ENCODE measurements at places on chromosomes 6 and 20.

DNA sequence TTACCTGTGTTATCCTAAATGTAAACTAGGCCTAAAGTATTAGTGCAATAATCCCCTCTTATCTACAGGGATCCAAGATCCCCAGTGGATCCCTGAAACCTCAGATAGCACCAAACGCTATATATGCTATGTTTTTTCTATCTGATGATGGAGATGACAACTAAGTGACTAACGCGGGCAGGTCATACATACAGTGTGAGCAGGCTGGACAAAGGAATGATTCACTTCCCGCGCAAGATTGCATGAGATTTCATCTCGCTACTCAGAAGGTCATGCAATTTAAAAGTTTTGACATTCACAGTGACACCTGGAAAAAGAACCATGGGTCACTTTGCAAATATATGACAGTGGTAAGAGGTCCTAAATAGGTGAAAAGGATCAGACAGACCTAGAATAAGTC is 875.9 kb downstream of the HACE1 start:
- DNase-seq = no peak

- no peak for DNase-seq
Observed at GRCh38 chr6:33727932-33728331, 16.4 kb upstream of the UQCC2 start.

DNA sequence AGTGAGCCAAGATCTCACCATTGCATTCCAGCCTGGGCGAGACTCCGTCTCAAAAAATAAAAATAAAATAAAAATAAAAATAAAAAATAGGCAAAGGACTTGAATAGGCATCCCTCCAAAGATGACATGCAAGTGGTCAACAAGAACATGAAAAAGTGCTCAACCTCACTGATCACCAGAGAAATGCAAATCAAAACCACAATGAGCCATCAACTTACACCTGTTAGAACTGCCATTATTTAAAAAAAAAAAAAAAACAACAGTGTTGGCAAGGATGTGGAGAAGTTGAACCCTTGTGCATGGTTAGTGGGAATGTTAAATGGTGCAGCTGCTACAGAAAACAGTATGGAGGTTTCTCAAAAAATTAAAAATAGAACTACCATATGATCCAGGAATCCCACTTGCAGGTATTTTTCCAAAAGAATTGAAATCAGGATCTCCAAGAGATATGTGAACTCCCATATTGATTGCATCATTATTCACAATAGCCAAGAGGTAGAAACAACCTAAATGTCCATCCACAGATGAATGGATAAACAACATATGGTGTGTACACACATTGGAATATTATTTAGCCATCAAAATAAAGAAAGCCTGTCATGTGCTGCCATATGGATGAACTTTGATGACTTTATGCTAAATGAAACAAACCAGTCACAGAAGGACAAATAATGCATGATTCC is 2.8 kb downstream of the C20orf203 start:
- DNase-seq = no peak

DNA sequence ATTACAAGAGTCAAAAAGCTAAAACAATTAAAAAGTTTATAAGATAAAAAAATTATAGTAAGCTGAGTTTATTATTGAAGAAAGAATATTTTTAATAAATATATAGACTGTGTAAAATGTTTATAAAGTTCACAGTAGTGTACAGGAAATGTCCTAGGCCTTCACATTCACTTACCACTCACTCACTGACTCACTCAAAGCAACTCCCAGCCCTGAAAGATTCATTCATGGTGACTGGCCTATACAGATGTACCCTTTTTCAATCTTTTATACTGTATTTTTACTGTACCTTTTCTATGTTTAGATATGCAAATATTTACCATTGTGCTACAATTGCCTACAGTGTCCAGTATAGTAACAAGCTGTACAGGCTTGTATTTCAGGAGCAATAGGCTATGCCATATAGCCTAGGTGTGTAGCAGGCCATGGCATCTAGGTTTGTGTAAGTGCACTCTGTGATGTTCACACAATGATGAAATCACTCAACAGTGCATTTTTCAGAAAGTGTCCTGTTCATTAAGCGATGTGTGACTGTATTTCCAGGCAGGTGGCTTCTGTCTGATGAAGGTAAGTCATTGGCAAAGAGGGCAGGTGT is 130.2 kb downstream of the BTBD3 start:
- DNase-seq = no peak

DNA sequence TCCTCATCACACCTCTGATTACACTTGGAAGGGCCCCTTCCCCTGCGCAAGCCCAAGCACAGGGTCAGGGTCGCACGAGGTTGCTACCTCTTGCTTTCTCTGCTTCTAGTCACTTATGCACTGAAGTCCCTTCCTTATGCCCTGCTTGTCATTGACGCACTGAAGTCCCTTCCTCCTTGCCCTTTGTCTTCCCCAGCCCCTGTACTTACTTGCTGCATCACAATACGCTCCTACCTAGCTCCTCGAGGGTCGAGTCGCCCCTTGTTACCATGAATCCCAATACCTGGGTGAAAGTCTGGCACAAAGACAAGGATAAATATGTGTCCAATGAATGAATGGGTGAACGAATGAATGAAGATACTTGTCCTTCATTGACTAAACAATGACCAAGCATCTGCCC is 75.9 kb downstream of the LYRM4 start:
- DNase-seq = no peak

- no peak for DNase-seq
Observed at GRCh38 chr6:39378175-39378959, 55.9 kb upstream of the KCNK16 start.

- peak; percentile 82 for DNase-seq
Observed at GRCh38 chr20:62301773-62302340, 940 bp upstream of the ADRM1 start.

GRCh38 chr6:111845441-111845871 is 27.8 kb downstream of the FYN start:
- no peak for DNase-seq

DNA sequence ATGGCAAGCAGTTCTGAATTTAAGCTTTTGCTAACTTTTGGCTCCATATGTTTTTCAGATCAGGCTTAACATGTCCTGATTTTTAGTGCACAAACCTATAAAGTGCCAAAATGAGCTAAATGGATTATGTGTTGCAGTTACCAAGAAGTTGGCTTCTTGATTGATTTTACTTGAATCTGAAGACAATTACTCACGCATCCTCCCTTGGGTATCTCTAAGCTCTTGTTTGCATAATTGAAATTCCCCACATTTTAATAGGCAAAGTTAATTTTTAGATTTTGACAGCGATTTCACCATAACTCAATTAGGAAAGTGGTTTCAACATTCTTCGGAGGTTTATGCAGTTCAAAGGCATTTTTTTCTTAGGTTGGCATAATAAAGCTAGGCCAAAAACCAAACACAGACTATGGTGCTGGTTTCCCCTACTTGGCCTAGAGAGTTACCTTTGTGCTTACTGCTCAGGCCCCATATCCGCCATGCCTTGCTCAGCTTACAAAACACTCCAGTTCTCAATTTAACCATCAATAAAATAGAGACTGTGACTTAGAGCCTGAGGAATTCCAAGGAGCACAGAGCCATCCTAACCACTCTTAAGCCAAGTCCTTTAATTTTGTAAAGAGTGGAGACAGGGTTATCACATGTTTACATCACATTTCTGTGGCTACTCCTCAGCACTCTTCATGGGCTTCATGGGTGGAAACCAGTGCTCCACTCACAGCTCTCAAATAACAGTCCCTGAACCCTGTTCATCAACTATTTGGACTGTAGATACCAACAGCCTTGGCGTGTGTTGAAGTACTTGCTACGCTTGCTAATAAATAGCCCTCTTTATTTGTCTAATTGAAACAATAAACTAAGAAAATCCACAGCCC is 32.1 kb downstream of the LAMA4 start:
- DNase-seq = no peak

- DNase-seq = no peak
Observed at GRCh38 chr20:46218656-46219055, 89.6 kb downstream of the CDH22 start.

DNA sequence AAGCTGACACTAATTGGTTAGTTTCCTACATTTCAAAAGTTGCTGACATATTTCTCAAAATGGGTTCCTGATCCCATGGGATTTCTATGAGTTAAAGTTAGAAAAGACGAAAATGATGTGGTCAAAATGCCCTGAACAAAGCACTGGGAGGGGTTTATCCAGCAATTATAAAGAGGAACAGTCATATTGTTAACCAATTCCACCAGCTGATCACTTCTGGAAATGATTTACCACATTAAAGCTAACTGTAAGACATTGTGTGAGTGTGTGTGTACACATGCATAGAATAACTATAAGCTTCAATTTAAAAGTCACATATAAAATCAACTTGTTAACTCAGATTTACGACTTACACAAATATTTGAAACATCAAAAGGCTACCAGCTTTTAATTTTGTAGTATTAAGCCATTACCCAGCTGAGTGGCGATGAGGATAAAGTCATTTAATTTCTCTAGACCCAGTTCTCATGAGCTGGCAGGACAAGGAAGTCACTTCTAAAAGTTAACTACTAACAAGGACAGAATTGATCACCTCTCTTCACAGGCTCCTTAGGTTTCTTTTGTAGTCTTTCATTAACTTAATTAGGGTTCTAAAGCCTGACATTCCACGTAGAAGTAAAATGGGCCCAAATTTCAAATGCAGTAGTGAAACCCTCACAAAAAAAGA is 40.4 kb downstream of the MAN1A1 start:
- no peak for DNase-seq

All from thymus (tissue), 14 donors.